HT1080 (cell line): ENCODE measurements at places on chromosomes 5 and 9.

GRCh38 chr9:112046181-112046580 is 128.9 kb downstream of the SUSD1 start:
- DNase-seq: peak; percentile 86

DNA sequence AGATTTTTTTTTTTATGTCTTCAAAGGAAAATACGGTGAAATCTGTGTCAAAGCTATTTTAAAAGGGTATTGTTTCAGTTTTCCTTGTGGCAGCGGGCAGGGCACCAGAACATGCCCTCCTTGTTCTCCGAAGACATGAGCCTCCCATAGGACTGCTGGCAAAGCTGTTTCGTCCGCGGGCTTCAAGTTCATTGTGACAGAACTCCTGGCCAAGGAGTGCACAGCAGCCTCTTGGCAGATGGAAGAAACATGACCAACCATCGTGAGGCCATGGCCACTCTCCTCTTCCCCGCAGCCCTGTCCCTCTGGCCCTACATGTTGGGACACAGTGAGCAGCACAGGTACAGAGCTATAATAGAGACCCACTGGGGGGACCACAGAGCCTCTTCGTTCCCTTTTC is 99.5 kb downstream of the AOPEP start:
- DNase-seq: no peak

- DNase-seq: no peak
Observed at GRCh38 chr5:43421450-43422133, 9.4 kb upstream of the CCL28 start.

- no peak for DNase-seq
Observed at GRCh38 chr5:98016771-98017170, 756.7 kb upstream of the RGMB start.

DNA sequence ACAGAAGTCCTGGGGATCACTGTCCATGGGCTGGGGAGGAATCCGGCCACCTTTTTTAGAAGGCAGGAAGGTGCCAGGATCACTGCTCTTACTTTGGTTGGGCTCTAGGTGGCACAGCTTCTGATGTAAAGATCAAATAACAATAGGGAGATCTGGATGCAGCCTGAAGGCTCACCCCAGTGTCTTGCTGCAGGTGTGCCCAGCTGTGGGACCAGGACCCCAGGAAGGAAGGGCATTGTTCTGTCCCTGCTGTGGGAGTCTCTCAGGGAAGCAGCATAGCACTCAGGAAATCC is 69.6 kb downstream of the DAB2IP start:
- no peak for DNase-seq

GRCh38 chr9:93224591-93224990 is 40.7 kb downstream of the WNK2 start:
- DNase-seq: no peak

DNA sequence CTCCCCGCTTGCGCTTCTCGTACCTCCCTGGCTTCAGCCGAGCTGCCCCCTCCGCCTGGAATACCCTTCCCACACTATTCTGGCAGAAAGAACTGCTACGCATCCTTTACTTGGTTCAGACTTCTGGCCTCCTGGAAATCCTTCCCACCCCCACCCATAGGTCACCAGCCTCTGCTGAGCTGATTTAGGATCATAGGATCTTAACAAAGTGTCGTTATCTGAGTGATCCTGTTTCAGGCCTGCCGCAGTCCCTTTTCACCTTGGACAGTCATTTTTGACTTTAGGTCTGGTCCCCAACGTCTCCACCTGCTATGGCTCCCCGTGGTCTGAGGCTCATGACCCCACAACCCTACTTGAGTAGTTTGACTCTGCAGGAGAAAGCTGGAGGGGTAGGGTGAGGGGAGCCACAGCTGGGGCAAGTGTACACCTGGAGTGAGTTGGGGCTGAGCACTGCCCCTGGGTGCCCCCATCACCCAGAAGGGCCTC is 27.3 kb downstream of the EGR1 start:
- no peak for DNase-seq
